ENCODE measurements at places on chromosomes 2 and 18. TPM values are rescaled to one million over a fixed set of nuclear protein-coding genes. Genes with fewer than 3 reads are reported as not detected.

DNA sequence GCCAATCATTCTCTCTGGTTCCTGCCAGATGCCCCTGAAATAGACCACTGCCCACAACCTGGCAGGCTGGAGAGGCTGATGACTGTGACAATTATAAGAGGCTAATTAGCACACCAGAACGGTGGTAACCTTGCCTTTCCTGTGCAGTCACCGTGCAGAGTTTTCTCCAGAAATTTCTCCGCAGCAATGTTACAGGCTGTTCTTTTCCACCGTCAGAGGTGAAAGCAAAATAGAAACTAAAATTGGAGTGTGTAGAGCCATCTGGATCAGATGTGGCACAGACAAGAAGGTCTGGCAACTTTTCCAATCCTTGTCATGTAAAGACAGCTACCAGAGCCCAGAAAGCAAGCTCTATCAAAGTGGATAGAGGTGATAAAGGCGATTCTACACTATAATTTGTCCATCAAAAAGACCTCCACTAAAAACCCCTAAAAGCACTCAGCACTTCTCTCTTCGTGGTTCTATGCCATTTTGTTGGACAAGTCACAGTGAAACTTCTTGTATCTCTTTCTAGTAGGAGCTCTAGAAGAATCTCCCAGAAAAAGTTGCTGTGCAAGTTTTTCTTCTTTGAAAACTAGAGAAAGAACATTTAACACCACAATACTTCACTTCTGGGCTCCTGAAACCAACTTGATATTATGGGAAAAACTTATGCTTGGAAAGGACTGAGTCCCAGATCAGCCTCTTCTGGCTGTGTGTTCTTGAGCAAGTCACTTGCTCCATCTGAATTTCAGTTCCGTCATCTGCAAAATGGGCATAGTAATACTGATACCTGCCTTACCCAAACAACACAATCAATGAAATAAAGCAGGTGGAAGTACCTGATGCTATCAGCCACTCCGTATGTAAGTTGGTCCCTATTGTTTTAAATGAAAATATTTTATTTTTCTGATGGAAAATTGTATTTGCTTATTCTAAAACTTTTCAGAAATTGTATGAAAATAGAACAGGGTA lies 295.6 kb upstream of the DLGAP1 start:
- DNase-seq: no peak

GRCh38 chr2:28419003-28419402 lies 26.3 kb downstream of the FOSL2 start:
- no peak for DNase-seq

GRCh38 chr2:72236445-72237067 lies 88.9 kb upstream of the CYP26B1 start:
- DNase-seq: no peak

- no peak for DNase-seq
Observed at GRCh38 chr2:9146646-9147045, 60.0 kb upstream of the ASAP2 start.

DNA sequence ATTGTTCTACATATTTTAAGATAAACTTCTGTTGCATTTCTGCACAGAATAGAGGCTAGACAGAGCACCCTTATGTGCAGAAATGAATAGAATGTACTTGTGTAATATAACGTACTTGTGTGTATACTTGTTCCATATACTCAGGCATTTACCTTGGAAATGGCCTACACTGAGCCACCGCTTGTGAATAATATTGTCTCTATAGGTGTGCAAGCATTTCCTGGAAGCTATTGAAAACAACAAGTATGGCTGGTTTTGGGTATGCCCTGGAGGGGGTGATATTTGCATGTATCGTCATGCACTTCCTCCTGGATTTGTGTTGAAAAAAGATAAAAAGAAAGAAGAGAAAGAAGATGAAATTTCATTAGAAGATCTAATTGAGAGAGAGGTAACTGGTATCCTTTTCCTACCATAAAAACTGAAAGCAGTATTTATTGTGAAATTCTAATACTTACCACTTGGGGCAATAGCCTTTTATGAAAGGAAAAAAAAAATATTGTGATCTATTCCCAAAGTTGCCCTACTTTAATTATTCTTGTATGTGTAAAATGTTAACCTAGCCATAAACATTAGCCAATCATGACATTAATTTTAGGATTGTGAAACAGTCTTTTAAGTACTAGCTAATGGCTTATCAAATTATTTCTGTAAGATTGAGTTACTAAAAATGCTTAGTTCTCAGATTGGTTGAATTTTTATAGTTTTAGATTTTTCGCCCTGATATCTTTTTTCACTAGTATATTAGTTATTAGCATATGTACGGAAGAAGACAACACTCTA lies 18.0 kb downstream of the ZC3H15 start:
- no peak for DNase-seq

DNA sequence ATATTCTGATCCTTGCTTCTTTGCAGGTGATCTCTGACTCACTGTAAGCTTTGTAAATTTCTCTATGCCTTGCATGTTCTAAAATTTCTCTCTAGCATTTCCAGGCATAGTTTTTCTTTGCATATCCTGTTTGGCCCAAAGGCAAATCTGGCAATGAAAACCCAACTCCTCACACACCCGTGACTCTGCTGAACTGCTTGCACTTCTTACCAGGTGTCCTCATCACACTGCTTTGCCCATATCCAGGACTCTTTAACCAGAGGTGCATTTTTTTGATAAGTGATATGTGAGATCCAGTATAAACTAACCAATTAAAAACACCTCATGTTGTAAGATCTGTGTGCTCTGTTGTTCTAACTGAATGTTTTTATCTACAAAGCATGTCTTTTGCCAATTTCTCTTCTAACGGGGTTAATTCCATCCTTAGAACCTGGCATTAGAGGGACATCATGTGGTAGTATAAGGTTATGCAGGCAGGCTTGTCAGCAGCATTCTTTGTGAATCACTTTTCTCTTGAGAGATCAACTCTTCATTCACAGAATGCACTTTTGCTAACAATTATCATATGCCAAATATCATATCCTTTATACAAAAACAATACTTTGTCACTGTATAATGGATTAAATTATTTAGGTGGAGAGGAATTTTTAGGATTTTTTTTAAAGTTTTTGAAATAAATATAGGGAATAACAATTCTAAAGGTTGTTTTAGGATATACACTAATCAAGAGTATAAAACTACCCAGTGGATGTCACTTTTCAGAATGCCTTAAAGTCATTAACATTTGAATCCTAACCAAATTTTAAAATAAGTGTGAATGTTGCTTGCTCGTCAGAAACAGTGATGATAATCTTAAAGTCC lies 20.8 kb upstream of the TMX3 start:
- DNase-seq: no peak

DNA sequence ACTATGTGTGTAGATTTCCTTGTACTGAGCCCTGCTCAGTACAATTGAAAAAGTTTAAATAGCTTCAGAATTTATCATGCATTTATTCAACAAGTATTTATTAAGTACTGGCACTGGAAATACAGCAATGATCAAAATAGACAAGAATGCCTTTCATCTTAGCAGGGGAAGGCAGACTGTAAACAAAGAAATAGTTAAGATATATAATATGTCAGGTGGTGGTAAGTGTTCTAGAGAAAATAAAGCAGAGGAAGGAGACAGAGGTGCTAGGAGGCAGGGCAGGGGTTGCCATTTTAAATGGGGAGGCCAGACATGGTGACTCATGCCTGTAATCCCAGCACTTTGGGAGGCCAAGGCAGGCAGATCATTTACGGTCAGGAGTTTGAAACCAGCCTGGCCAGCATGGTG lies 13.6 kb upstream of the LIPG start:
- no peak for DNase-seq

GRCh38 chr2:193774166-193774565 lies 1579.4 kb upstream of the TMEFF2 start:
- DNase-seq: no peak

GRCh38 chr2:221153226-221153625 lies 418.9 kb downstream of the EPHA4 start:
- DNase-seq: no peak

DNA sequence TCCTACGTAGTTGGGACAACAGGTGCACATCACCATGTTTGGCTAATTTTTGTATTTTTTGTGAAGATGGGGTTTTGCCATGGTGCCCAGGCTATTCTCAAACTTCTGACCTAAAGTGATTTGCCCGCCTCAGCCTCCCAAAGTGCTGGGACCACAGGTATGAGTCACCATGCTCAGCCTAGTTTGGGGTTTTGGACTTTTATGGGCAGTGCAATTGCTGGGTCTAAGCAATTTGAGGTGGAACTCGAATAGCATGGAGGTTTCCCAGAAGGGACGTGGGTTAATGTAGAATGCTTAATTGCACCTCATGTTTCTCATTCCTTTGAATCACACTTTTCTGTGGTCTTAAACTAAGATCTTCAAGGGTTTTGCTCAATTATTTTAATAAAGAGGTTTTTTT lies 102.3 kb upstream of the EPHA4 start:
- no peak for DNase-seq

GRCh38 chr2:8855010-8855409 lies 17.6 kb upstream of the KIDINS220 start:
- no peak for DNase-seq

- no peak for DNase-seq
Observed at GRCh38 chr2:127096718-127097470, 10.1 kb downstream of the BIN1 start.

Gene CNRIP1
- total RNA-seq: 8.0 TPM

Gene CRYGC
- not detected for total RNA-seq

Gene UGT1A5
- total RNA-seq: not detected

Gene RAPGEF4
- 3.7 TPM for total RNA-seq

Gene SIGLEC15
- total RNA-seq: 0.19 TPM

All from left ventricle myocardium inferior (tissue), 1 donor.